ENCODE measurements at places on chromosomes 16 and 17.

DNA sequence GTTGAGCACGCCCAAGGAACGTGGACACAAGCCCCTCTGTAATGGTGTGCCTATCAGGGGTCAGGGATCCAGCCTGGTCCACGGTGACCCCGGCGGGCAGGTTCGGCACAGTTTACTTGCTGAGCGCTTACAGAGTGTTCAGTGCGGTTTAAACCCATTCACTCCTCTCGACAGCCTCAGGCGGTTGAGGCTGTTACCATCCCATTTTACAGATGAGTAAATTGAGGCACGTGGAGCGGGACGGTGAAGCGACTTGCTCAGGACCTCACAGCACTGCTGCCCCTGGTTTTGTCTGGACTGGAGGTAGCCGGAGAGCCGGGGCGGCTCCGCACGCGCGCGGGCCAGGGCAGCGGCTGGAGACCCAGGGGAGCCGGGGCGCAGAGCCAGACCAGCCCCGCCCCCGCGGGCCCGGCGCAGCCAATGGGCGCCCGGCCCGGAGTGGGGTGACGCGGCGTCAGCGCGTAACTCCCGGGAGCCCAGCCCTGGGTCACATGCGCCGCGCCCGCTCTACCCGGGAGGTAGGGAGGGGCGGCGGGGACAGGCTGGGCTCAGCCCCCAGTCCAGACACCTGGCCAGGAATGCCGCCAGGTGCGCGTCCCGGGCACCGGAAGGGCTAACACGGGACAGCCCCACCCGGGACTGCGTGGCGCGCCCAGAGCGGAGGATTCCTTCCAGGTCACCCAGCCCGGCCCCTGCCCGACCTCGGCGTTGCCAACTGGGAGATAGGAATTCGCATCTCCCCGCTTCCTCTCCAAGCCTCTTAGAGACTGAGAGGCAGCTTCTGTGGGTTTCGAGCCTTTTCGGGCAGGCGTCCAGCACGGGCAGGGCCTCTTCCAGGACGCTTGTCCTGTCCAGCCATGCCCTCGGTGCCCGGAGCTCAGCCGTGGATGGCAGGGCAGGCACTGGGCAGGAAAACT, 3.3 kb upstream of the SREBF1 start:
- DNase-seq = peak; percentile 87

- no peak for DNase-seq
Observed at GRCh38 chr17:40112191-40112711, 9.5 kb upstream of the MSL1 start.

DNA sequence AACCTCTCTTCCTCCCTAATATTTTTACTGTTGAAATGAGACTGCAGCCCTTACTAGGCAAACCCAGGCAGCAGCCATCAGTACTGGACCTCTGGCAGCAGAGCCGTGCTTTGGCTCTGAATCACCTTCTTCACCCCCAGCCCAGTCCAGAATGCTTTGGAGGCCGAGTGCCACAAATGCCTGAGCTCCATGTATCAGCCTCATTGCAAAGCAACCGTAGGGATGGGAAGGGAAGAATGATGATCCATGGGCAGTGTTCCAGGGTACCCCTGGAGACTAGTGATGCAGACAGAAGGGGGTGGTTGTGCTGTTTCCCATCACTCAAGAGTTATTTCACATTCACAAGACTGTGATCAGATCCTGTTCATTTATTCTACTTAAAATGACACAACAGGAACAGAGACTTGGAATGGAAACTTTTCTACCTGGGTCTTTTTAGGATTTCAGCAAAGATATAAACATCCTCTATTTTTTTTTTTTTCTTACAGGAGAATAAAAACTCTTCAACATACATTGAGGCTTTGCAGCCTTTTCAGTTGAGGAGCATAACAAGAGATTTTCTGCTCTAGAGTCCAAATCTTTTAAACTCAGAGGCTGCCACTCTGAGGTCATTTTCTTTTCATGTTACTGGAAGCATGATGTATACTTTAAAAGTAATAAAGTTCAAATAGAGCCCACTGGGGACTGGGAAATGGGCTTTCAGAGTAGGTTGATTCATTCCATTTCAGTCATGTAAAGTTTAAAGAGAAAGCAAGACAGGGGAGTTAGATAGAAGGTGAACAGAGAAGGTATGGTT, 138.3 kb downstream of the KCNJ2 start:
- no peak for DNase-seq

GRCh38 chr16:53741546-53741945, 37.6 kb downstream of the FTO start:
- no peak for DNase-seq

- DNase-seq = no peak
Observed at GRCh38 chr16:84110527-84110926, 6.2 kb downstream of the MBTPS1 start.

DNA sequence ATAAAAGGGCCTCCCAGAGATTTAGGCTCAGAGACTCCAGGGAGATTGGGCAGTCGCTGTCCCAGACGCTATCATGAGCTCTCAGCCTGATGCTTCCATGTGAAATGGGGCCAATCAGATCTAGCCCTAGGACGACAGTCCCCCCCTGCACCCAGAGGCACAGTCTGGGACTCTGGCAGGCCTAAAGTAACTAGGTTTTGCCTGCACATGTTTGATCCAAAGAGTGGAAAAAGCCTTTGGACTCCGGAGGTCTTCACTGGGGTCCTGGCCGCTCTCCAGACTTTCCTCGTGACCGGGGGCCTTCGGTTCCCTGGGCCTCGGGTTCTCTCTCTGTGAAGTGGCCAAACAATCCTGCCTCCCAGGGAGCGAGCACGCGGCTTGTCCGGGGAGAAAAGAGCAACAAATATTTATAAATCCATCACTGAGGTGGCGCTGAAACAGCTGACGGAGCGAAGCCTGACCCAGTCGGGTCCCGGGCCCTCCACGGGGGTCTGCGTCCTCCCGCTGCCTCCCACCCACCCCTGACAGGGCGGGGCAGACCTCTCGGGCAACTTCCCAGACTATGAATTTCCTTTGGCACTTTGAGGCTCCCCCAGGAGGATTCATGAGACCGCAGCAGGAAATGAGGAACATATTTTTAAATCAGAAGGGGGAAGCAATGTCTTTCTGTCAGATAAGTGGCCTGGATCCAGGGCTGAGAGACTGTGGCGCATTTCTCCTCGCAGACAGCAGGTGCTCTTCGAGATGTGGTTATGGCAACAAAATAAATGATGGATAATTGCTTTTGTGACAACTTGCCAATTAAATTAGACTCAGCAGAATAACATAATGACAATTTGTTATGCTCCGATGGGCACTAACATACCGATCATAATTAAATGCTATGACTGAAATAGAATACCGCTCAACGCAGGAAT, 38.9 kb downstream of the MRPS23 start:
- no peak for DNase-seq

DNA sequence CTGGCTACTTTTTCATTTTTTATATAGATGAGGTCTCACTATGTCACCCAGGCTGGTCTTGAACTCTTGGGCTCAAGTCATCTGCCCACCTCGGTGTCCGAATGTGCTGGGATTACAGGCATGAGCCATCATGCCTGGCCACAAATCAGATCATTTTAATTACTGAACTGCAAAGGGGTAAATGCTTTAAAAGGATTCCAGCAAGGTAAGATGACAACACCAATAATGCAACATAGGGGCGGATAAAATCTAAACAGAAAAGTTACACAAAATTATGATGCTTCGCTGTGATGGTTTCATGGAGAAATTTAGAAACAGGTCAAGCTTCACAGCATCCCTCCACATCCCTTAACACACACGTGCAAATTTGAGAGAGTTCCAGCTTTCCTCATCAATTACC, 32.3 kb downstream of the AXIN1 start:
- no peak for DNase-seq

DNA sequence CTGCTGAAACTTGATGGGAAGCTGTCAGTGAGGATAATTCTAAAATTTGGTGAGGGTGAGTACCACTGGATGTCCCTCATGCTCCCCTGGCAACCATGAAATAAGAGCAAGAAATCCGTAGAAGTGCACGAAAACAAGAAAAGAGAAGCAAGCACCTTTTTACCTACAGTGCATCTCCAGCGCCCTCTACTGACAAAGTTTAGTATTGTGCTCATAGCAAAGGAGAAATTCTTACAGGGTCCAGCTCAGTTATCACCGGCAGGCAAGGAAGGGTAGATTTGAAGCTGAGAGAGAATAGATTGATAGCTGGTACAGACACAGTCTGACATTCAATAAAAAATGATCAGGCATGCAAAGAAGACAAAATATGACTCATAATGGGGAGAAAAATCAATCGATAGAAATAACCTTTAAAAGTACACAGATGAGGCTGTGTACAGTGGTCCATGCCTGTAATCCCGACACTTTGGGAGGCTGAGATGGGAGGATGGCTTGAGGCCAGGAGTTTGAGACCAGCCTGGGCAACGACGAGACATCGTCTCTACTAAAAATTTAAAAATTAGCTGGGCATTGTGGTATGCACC, 28.3 kb upstream of the TEX2 start:
- no peak for DNase-seq

GRCh38 chr17:68850749-68851510, 104.3 kb downstream of the ABCA8 start:
- no peak for DNase-seq

GRCh38 chr17:42779936-42780850, at the start of gene WNK4:
WNK4 (plus strand) TSS chr17:42780610; CDS start chr17:42780699, 89 bp downstream.
- no peak for DNase-seq

- DNase-seq = peak; percentile 36
Observed at GRCh38 chr16:14436401-14436955, 193.6 kb downstream of the PARN start.

DNA sequence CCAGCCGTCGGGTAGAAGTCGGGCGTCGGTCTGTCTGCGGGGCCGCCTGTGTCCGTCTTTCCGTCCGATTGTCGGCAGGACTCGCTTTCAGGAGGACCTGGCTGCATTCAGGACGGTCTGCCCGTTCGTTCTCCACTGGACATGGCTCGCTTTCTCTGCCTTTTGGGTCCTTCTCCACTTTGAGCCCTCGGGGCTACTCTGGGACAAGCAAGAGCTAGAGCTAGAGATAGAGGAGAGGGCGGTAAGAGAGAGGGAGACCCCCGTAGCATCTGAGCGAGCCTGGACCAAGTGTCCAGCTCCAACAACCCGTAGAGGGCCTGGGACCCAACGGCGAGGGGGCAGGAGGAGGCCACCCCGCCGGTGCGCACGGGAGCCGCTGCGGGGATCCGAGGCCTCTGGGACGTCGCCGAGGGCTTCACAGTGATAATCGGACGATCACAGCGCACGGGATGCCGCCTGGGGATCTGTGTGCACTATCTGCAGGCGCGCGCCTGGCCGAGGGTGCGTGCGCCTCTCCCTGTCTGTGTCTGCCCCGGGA, 4.5 kb downstream of the TBX4 start:
- DNase-seq = no peak

GRCh38 chr17:55668312-55668920, 54.2 kb downstream of the TMEM100 start:
- DNase-seq = no peak

- peak; percentile 73 for DNase-seq
Observed at GRCh38 chr17:57294629-57295501, 38.5 kb downstream of the MSI2 start.

- no peak for DNase-seq
Observed at GRCh38 chr17:43105146-43105545, 20.0 kb downstream of the BRCA1 start.

GRCh38 chr16:11731222-11731621, 11.4 kb downstream of the TXNDC11 start:
- DNase-seq = no peak

- DNase-seq = no peak
Observed at GRCh38 chr17:51873302-51873701, 285.2 kb downstream of the CA10 start.

DNA sequence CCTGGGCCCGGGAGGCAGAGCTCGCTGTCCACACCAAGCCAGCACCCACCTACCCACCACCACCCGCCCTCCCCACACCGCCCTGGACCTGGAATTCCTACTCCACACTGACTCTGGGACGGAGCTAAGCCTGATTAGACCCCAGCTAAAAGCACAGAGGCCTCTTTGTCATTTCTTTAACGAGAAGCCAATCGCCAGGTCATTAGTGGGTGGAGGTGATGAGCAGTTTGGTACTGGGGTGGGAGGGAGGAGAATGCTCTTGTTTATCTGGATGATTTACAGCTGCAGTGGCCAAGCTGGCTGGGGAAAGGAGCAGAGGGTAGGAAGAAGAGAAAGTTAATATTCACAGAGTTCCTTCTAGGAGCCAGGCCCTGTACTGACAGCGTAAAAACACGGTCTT, 6.0 kb upstream of the BHLHA9 start:
- DNase-seq = no peak

- peak; percentile 66 for DNase-seq
Observed at GRCh38 chr17:76278952-76279741, 14.0 kb downstream of the UBALD2 start.

DNA sequence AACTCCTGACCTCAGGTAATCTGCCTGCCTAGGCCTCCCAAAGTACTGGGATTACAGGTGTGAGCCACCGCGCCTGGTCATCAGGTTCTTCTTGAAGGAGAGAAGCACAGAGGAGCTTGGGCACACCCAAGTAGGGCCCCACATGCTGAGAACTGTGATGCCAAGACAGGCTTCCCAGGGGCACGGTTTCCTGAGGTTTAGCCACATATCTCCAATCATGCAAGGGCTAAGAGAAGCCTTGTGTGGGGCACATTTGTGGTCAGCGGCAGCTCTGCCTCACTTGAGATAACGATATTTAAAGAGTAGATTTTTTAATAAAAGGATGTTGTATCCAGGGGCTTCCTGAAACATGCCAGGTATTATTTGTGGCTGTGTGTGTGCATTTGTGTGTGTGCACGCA, 46.9 kb downstream of the CUEDC1 start:
- no peak for DNase-seq

DNA sequence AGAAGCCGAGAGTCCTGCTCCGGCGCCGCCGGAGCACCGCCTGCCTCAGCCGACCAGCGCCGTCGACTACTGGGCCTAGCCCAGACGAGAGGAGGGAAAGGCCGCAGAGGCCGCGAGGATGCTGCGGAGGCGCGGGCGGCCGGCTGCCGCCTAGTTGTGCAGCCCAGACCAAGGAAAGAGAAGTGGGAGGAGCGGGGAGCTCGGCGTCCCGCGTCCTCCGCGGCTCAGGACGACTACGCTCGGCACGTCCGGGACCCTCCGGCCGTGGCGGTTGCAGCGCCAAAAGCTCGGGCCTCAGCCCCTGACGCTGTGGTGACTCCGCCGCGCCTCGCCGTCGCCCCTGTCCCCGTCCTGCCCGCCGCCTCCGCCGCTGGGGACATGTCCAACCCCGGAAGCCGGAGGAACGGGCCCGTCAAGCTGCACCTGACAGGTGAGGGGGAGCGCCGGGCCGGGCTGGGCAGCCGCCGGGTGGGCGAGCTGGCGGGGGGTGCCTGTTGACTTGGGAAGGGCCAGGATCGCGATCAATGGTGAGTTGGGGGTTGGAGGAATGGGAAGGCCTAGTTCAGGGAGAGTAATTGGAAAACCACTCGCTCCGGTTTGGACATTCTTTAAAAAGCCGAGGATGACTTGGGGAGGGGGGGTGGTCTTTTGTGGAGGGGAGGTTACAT, 37.7 kb downstream of the RNF135 start:
- no peak for DNase-seq

GRCh38 chr16:70746040-70746707, 54.8 kb downstream of the VAC14 start:
- peak; percentile 94 for DNase-seq

DNA sequence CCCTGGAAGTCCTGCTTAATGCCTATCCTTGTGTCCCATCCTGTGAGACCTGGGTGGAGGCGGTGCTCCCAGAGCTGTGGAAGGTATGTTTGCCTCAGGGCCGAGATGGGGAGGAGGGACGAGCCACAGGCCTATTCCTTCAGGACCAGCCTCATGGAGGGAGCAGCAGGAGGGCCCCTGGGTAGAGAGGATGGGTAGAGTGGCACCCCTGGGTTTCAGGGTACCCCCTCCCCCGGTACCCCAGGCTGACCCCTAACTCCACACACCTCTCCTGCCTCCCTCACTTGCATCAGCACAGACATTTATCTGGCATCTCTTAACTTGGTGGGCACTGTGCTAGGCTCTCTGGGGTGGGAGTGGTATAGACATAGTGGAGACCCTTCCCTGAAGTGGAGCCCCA, 7.1 kb downstream of the ASB16 start:
- DNase-seq = no peak

All from SHP77 treated with DMSO at 0.1 percent for 48 hours (cell line).